ENCODE measurements at places on chromosomes 3 and 15.
A peak's percentile ranks its signal among the peaks of the same experiment; 100 is the strongest.

DNA sequence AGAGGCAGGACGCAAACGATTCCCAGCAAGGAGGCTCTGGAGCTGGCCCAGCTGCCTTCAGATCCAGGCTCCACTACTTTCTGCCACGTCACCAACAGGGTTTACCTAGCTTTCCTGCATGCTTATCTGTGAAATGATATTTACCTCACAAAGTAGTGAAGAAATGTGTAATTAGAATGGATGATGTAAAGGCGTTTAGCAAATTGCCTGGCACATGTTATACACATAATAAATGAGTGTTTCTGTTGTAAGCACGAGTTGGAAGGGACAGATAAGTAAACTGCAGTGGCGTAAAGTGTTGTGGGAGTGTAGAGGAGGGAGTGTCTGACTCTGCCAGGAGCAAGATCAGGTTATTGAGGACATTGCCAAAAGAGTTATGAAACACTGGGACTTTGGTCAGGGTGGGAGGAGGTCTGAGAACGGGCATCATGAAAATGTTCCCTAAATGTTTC lies 3.5 kb upstream of the CHAC1 start:
- ATAC-seq = no peak

GRCh38 chr3:194555175-194556062 lies 68.6 kb upstream of the ATP13A3 start:
- no peak for ATAC-seq

GRCh38 chr3:53646723-53647122 lies 152.3 kb downstream of the CACNA1D start:
- ATAC-seq = no peak

DNA sequence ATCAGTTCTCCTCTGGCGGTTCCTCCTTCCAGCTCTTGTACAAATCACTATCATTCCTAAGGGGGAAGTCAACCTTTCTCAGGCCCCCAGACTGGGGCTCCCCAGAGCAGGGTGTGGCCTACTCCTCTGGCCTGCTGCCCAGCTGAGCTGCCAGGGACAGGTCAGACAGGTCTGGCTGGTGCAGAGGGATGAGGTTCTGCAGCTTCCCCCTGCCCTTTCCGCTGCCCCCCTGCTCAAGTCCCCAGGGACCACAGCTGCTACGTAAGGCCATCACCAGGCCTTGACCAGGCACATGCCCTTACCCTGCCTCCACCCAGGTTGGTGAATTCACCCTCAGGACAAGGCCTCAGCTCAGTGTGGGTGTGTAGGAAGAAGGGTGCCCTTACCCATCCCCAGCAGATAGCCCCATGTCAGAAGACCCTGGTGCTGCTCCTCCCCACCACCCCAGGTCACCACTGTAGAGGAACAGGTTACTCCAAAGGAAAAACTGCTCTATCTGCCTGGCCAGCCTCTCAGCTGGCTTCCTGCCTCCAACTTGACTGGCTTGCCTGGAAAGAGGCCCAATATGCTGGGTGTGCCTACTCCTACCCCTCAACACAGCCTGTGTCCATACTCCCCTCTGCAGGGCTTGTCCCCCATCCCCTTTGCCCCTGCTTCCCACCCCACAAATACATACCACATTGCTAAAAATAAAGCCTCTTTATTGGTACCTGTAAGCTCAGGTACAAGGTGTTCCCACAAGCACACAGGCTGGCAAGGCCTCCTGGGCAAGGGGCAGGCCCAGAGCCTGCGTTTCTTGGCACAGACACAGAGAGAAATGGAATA lies 12.0 kb downstream of the CSRNP1 start:
- peak; percentile 51 for ATAC-seq

GRCh38 chr15:87287156-87287555 lies 969.4 kb downstream of the NTRK3 start:
- ATAC-seq = no peak

GRCh38 chr3:71433631-71434030 lies 149.9 kb downstream of the FOXP1 start:
- no peak for ATAC-seq

GRCh38 chr3:178277605-178278004 lies 258.6 kb upstream of the KCNMB2 start:
- no peak for ATAC-seq

DNA sequence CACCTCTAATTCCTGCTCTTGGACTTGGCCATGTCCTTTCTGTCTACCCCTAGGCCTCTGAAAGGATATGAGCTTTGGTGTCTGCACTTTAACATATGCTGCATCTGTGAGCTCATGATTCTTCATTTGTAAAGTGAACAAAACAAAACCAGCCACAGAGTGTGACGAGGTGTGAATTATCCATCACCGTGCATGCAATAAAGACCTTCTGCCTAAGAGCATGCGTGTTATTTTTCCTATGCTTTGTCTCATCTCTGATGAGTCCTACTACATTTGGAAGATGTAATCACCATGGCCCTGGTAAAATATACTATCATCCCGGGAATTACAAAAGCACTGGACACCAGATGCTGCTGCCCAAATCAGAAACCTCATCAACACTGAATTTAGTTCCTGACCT lies 103.5 kb upstream of the KCNAB1 start:
- ATAC-seq = no peak

DNA sequence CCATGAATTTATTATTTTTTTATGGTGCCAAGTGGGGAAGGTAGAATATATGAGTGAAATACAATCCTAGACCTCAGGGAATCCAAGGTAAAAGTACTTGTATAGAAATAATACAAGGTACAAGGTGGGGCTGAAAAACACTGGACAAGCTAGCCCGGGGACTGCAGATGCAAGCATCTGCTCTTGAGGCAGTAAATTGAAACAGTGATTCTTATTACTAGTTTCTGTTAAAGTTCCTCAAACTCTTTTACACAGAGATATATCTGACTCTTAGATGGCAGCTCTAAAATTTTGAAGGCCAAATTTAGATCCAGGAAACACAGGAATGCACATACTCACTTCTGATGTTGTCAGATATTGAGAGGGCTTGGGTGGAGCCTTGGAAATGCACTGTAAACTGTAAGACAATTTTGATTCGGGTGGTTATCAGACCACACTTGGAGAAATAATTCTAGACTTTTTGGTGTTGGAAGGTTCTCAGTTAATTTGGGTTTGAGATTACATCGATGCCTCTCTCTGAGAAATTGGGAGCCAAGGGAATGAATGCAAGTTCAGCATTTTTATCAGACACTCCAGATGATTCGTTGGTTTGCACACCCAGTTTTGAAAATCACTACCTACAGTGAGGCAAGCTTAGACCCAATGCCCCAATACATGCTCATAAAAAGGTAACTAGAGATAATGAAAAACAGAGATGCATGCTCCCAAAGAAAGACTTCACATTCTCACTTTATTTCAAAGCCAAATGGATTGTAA lies 7.3 kb downstream of the TP63 start:
- ATAC-seq = no peak

GRCh38 chr3:32484436-32484835 lies 18.2 kb downstream of the CMTM6 start:
- ATAC-seq = no peak

Measured in motor neuron (in vitro differentiated cells).